ENCODE measurements at places on chromosomes 1 and 21. TPM values are rescaled to one million over a fixed set of nuclear protein-coding genes. Genes with fewer than 3 reads are reported as not detected.
A peak's percentile ranks its signal among the peaks of the same experiment; 100 is the strongest.

GRCh38 chr1:238581332-238581731 is 690.6 kb upstream of the ZP4 start:
- no peak for ATAC-seq

DNA sequence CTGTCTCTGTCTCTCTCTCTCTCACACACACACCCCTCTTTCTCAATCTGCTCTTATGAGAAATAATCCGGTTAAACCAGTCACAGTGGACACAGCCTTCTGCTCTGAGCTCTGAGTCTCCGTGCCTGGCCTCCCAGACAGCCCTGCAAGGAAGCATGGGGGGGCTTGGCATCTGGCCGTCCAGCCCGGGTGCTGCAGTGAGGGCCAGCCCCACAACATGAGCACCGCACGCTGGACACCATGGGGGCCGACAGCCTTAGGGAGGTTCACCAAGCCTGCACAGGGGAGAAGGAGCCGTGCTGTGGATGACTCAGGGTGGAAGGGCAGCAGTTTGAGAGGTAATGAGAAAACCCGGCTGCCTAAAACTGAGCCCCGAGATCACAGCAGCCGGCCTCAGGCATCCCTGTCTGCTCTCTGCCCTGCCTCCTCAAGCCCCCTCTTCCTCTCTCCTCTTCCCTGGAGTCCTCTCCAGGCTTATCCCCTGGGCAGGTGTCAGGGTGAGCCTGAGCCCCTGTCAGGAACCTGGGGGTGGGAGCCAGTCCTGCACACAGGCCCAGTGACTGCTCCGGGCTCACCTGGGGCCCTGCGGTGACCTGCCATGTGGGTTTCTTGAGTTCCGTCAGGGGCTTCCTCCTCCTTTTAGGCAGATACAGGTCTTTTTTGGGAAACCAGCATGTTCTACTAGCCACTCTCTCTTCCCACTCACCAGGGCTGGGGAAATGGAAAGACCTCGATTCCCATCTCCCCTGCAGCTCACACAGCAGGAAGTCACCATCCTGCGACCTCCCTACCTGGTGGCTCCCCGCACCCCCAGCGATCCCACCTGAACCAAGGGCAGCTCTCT is 92.8 kb downstream of the ITPKB start:
- peak; percentile 62 for ATAC-seq

GRCh38 chr1:12124693-12125421 is 41.9 kb upstream of the TNFRSF1B start:
- ATAC-seq, result peak; percentile 72

- ATAC-seq, result no peak
These were observed 25.7 kb upstream of the SELENON start for GRCh38 chr1:25774206-25774803.

DNA sequence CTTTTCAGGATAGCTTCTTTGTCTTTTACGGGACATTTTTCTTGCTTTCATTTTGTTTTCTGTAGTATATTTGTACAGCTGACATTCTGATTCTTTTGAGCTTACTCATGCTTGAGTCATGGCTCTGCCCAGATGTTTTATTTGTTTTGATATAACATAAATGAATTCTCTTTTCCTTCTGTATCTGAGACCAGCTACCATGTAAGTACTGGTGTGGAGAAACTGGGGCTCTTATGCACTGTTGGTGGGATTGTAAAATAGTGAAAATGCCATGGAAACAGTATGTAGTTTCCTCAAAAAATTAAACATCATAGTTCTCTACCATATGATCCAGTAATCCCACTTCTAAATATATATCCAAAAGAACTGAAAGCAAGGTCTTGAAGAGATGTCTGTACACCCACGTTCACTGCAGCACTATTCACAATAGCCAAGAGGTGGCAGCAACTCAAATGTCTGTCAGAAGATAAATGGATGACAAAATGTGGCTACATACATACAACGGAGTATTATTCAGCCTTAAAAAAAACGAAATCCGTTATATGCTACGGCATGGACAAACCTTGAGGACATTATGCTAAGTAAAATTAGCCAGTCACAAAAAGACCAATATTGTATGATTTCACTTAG is 61.4 kb downstream of the EIF2B3 start:
- ATAC-seq, result peak; percentile 59

- ATAC-seq, result no peak
These were observed 32.2 kb downstream of the PSEN2 start for GRCh38 chr1:226902601-226903000.

DNA sequence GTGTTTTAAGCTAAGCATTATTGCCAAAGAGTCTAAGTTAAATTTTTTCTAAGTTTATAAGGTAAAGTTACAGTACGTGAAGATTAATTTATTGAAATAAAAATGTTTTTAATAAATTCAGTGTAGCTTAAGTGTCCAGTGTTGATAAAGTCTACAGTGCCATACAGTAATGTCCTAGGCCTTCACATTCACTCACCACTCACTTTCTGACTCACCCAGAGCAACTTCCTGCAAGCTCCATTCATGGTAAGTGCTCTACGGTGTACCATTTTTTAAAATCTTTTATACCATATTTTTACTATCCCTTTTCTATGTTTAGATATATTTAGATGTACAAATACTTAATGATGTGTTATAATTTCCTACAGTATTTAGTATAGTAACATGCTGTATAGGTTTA is 173.2 kb downstream of the CACNA1E start:
- ATAC-seq, result no peak

DNA sequence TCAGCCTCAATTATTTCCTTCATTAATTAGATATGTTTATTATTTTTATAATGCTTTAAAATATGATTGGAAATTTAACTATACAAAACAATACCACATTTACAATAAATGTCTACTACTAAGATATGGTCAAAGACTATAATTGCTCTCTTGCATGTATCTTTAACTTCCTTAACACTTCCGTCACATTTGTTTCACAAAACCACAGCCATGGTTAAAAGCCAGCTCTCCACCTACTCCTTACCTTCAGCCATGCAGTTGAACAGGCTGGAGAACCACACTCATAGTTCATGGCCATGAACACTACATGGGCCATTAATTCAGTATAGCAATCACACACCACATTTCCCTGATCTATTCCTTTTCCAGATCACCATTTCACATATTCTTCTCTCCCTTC is 72.2 kb downstream of the NME7 start:
- no peak for ATAC-seq

GRCh38 chr1:209900734-209901133 is 37.3 kb upstream of the SYT14 start:
- no peak for ATAC-seq

GRCh38 chr1:168007691-168008090 is 70.8 kb upstream of the MPC2 start:
- no peak for ATAC-seq

DNA sequence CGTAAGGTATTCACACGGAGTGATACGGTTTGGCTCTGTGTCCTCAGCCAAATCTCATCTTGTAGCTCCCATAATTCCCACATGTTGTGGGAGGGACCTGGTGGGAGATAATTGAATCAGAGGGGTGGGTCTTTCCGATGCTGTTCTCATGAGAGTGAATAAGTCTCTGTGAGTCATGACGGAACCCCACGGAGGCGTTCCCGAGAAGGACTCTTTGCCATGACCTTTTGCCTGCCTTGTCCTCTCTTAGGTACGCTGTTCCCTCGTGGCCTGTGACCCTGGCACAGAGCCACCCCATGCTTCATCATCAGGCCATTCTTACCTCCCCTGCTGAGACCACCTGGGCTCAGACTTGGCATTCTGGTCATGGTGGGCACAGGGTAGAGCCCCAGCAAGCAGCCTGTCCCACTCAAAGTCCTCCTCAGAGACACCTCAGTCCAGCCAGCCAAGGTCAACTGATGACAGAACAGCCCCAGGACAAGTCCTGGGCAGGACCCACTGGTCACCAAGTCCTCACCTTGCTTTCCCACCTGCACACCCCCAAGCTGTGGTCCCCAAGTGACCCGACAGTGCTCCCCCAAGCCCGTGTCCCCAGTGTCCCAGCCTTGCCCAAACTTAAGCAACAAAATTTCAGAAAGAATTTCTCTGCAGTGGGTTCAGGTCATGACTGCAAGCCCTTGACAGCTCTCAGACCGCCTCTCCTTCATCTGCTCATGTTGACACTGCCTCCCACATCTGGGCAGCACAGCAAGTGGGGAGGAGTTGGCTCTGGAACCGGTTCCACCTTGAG is 158.4 kb downstream of the ACTL8 start:
- ATAC-seq, result no peak

- no peak for ATAC-seq
These were observed 10.6 kb upstream of the GIPC2 start for GRCh38 chr1:78035121-78035520.

- ATAC-seq, result peak; percentile 62
These were observed 59.0 kb upstream of the PGD start for GRCh38 chr1:10339815-10340214.

DNA sequence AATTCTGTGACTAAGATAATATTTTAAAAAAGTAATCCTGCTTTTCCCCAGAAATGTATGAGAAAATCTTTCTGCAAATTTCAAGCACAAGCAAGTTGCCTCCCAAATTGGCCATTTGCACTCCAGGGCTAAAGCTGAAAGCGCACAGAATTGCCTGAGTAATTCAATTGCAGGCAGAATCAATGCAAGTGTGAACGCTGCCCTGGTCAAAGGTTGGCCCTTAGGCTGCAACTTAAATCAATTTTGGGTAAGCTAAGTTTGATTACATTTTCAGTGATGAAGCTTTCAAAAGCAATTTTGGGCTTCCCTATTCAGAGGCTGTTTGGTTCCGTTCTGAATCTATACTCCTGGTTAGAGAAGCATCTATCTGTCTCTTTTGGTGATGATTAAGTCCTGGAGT is 501.8 kb upstream of the ZRANB2 start:
- ATAC-seq, result no peak

DNA sequence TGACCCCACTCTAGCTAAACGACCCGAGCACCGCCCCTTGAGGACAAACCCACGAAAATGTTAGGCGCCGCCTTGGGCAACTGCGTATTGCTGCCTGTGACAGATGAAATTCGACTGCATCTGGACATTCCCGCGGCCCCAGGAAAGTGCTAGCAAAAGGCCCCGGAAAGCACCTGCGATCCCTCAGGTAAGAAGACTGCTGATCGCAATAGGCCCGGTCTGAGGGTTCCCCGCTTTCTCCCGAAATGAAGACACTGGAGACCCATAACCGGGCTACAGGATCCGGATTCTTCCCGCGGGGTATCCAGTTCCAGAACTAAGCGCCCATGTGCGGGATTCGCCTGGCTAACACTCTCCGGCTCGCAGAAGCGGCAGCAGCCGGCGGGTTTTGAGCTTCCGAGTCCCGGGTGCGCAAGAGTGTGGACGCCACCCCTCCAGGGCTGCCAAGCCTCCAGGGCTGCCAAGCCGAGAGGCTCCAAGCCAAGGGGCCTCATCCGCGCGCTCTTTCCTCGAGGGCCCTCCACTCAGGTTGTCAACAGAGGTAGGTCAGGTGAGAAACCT is 157.9 kb upstream of the NBPF11 start:
- ATAC-seq, result no peak

GRCh38 chr1:160956966-160957365 is 2.4 kb upstream of the ITLN2 start:
- no peak for ATAC-seq

- peak; percentile 79 for ATAC-seq
These were observed 96.5 kb upstream of the WNT4 start for GRCh38 chr1:22239378-22239777.

GRCh38 chr1:42686418-42686817 is 4.2 kb downstream of the YBX1 start:
- ATAC-seq, result no peak

- ATAC-seq, result no peak
These were observed 84.6 kb upstream of the B3GALT2 start for GRCh38 chr1:193270996-193271395.

DNA sequence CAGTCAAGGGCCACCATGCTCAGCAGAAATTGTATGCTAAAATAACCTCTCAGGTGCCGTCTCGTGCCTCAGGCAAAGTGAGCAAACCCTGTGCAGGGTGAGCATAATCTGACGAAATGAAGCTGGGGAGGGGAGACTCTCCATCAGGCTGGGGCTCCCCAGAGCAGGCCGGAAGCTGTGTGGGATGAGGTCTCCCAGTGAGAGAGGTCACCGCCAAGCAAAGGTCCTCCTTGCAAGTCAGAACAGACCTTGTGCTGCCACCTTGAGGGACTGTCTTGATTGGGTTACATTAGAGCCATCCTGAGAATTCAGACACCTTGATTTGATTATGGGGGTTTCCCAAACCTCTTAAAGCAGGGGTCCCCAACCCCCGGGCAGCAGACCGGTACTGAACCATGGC is 64.2 kb downstream of the ZNF684 start:
- ATAC-seq, result no peak

DNA sequence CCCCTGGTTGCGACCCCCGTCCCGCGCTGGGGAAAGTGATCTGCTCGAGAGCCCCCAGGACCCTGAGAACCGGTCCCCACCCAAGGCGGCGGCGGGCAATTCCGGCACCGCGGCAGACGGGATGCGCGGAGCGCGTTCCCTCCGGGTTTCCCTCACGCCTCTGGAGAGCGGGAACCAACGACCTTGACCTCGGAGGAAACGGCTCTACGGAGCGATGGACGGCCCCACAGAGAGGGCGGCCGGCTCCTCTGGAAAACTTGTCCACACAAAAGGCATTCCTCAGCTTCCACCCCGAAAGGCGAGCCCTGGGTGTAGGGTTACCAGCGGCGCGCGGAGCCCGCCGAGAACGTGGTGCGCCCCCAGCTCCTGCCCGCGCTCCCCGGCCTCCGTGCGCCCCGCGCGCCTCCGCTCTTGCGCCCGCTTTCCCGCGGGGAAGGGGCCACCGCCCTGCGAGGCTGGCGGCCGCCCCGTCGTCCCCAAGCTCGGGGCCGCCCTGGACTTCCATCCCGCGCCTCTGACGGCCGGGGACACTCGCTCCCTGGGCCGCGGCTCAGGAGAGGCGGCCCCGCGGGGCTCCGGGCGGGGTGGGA is 391 bp upstream of the KIAA1614 start:
- peak; percentile 32 for ATAC-seq

DNA sequence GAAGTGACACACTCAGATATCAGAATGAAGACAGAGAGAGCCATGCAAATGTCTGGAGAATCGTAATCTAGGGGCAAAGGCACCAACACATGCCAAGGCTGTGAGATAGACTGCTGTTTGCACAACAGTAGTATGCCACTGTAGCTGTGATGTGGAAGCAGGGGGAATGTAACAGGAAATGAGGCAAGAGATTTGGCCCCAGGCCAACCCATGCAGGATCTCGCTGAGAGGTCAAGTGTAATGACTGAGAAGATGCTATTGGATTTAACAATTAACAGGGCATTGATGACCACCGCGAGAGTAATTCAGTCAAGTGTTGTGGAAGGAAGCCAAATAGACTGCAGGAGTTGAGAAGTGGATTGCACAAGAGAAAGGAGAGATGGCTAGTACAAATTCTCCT is 107.3 kb upstream of the ST6GALNAC5 start:
- no peak for ATAC-seq

- ATAC-seq, result peak; percentile 57
These were observed 17.0 kb downstream of the MAP7D1 start for GRCh38 chr1:36172983-36173382.

LCE2A gene
- not detected for total RNA-seq

GRIK3 gene
- total RNA-seq, result 0.04 TPM

OR2L2 gene
- not detected for total RNA-seq

TFAP2E gene
- total RNA-seq, result 1.1 TPM

LCE1C gene
- 1.00 TPM for total RNA-seq

OR1C1 gene
- not detected for total RNA-seq

ERG gene
- total RNA-seq, result 5.1 TPM

IL23R gene
- 0.12 TPM for total RNA-seq

IL10 gene
- total RNA-seq, result 0.84 TPM

PLD5 gene
- total RNA-seq, result not detected
